ENCODE measurements at places on chromosomes 3 and 15. TPM values are rescaled to one million over a fixed set of nuclear protein-coding genes. Genes with fewer than 3 reads are reported as not detected.

GRCh38 chr15:29788433-29789034 is 33.7 kb downstream of the TJP1 start:
- no peak for DNase-seq

EPHA3 gene
- not detected for total RNA-seq

KBTBD12 gene
- not detected for total RNA-seq

GRCh38 chr3:88263417-88264100 is 113.8 kb downstream of the C3orf38 start:
- no peak for DNase-seq

BUB1B gene
- total RNA-seq, result 40.1 TPM

MOBP gene
- not detected for total RNA-seq

ADGRG7 gene
- 0.08 TPM for total RNA-seq

DNA sequence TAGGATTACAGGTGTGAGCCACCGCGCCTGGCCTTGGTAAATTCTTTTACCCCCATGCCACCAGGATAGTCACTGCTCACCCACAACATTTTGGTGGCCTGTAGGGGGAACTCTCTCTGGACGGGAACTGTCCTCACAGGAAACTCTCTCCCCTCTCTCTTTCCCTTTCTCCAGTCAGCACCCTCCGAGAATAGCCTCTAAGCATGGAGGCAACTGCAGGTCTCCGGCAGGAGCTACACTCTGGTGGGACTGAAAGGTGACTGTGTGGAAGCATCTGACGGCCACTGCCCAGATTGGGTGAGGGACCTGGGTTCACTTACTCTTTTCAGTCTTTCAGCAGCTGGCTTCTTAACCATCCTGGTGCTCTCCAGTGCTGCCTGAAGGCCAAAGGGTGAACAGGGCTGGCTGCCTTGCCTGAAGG is 21.3 kb downstream of the TRANK1 start:
- DNase-seq, result no peak

- DNase-seq, result no peak
These were observed 11.8 kb upstream of the MYO1E start for GRCh38 chr15:59384507-59384906.

DNA sequence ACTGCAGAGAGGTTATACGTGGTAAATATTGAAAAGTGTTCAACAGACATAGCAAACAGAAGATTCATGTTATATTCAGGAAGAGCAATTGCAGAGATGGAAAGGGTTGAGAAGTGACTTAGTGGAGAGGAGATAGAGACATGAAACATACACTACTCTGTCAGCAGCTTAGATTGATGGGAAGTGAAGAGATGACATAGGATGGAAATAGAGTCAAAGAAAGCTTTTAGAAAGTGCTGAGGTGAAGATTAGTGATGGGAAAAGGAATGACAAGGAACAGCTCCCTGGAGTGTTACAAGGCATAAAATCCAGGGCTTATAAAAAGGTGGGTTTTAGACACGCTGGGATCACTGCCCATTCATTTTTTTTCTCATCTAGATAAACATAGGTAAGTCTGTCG is 17.2 kb upstream of the GOLIM4 start:
- no peak for DNase-seq

DNA sequence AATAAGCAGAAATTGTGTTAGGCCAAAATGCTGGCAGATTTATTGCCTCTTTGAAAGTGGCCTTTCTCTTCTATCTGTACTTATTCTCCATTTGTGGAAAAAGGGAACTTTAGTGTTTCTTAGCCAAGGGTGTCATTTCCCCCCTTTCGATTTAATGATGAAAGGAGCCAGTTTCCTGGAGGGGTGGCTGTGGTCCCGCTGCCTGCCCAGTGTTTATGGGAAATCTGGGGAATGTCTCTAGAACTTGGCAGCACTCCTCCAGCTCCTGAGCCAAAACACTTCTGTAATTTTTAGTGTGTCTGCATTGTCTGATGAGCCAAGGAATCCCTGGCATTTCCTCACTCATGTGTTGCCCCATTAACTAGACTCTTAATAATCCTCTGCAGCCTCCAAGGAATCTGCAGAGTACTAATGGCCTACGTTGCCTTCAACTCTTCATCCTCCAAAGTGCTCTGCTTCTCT is 448.8 kb downstream of the GRM7 start:
- no peak for DNase-seq

DCUN1D1 gene
- total RNA-seq, result 13.4 TPM

- no peak for DNase-seq
These were observed 7.3 kb downstream of the TMEM158 start for GRCh38 chr3:45218578-45219390.

DNA sequence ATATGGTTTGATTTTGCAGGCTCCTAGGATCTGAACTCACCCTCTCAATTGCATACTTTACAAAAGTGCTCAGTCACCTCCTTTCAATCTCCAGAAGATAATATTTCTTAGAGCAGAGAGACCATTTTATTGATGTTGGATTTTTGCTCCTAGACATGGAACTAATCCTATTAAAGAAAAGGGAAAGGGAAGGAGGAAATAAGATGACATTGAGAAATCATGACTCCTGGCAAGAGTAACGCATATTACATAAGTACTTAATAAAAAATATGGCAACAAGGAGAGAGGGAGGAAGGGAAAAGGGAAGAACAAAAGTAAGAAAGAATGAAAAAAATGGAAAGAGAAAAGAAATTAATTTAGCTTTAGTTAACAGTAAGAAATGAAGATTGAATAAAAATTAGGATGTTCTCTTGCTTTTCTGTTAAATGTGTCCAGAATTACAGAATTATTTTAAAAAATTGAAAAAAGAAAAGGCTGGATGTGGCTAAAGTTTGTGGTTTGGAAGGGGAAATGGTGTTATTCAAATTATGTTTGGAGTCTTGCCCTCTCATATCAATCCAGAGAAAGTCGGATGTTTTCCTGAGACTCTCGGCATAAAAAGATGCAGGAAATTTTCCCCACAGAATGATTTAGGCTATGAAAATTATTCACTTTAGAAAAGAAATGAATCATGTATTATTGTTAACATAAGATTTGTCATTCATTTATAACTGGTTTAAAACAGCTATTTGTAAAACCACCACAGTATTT is 474.0 kb downstream of the FGF12 start:
- no peak for DNase-seq

- DNase-seq, result peak; percentile 1
These were observed 455.0 kb downstream of the EPHA3 start for GRCh38 chr3:89562373-89562772.

DNA sequence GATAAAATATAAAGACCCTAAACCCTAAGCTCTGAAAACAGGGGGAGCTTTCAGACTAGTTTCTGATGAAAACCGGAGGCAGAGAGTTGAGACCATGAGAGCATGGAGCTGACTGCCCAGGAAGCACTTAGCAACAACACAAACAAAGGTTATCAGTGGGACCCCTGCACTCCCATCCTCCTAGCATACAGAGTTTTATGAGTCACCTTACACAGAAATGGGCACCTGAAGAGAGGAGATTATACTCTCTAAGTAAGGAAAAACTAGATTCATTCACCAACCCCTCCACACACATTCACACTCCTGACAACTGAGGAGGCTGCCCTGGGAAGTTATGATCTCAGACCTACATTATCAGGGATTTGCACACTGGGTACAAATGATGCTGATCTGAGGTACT is 261.7 kb downstream of the ULK4 start:
- DNase-seq, result no peak

- peak; percentile 44 for DNase-seq
These were observed 147.6 kb upstream of the HACD2 start for GRCh38 chr3:123732447-123732846.

- peak; percentile 46 for DNase-seq
These were observed 69.8 kb downstream of the HES1 start for GRCh38 chr3:194205675-194206133.

WNT7A gene
- not detected for total RNA-seq

DNA sequence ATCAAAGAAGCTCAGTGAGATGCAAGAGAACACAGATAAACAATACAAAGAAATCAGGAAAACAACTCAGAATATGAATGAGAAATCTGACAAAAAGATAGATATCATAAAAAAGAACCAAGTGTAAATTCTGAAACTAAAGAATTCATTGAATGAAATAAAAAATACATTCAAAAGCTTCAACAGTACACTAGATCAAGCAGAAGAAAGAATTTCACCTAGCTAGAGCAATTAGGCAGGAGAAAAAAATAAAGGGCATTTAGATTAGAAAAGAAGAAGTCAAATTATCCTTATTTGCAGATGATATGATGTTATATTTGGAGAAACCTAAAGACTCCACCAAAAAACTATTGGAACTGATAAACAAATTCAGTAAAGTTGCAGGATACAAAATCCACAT is 19.4 kb upstream of the CX3CR1 start:
- no peak for DNase-seq

GRCh38 chr15:63634154-63634553 is 37.0 kb downstream of the FBXL22 start:
- DNase-seq, result no peak

GCSAM gene
- total RNA-seq, result not detected

APOD gene
- total RNA-seq, result 0.91 TPM

- no peak for DNase-seq
These were observed 32.5 kb downstream of the GAP43 start for GRCh38 chr3:115655761-115656282.

- no peak for DNase-seq
These were observed 1459.1 kb upstream of the ALCAM start for GRCh38 chr3:103907567-103907966.

CDCP1 gene
- 13.6 TPM for total RNA-seq

MST1R gene
- total RNA-seq, result 60.3 TPM

CCNB2 gene
- 84.6 TPM for total RNA-seq

DNA sequence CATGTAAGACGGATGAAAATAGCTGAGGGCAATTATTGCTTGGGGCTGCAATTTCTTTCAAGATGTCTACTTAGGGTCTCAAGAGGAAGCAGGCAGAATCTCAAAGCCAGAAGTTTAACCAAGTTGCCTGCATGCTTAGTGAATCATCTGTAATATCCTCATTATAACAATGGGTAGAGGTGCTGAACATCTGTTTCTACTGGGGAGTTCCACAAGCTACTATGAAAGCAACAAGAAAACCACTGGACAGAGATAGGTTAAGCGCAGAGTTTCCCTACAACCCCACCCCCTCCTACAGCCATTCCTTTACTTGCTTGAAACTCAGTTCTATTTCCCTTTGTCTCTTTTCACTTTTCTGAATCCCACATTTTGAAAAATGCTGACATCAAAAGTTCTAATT is 759.4 kb upstream of the GBE1 start:
- no peak for DNase-seq

DNA sequence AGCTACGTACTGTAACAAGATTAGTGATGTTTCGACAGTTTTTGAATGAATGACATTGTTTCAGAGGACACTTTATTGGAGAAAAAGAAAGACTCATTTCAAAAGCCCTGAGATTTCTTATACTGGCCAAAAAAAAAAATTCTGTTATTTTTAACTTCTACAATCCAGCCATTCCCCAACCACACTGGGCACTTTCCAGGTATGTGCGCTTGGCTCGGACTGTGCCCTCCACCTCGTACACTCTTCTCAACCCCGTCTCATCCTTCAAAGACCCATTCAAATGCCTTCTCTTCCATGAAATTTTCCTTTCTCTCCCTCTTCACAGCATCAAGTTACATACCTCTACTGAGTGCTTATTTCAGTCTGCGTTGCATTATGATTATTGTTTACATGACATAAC is 328.5 kb upstream of the SOX2 start:
- DNase-seq, result no peak

DNA sequence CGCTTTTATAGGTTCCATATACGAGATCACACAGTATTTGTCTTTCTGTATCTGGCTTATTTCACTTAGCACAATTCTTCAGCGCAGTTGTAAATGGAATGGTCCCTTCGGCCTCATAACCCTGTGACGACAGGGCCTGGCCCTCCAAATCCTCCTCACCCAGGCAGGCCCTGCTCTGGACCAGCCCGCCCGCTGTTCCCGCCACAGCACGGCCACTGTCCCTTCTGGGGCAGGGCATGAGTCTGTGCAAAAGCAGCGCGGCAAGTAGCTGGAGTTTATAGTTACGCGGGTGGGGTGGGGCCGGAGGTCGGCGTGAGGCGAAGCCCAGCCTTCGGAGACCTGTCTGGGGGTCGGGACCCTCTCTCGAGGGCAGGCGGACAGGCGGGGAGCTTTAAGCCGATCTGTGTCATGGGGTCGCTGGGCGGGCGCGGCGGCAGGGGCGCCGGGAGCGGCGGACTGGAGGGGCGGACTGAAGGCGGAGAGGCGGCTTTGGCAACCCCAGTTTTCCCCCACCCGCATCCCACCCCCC is 543 bp downstream of the ARPIN start:
- peak; percentile 74 for DNase-seq

DNA sequence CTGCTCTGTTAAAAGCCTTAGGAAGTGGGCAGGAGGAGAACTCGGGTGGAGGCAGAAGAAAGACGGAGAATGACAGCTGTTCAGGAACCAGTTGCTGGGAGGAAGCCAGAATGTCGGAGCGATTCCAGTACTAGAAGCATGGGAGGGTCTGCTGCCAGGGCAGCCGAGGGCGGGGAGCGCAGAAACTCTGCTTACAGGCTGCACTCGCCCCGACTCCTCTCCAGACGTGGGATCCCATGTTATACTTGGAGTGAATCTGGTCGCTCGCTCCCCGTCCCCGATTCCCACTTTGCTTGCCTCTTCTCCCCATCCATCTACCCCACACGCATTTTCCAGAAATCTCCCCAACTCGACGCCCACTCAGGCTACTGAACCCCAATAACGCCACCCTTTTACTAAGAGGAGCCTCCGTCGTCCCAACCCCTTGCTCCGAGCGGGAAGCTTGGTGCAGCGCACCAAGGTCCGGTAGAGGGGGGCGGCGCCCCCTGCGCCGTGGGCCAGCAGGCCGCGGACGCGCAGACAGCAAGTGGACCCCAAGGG is 665 bp downstream of the GATM start:
- DNase-seq, result no peak
